ENCODE measurements at places on chromosomes 1 and 21.

DNA sequence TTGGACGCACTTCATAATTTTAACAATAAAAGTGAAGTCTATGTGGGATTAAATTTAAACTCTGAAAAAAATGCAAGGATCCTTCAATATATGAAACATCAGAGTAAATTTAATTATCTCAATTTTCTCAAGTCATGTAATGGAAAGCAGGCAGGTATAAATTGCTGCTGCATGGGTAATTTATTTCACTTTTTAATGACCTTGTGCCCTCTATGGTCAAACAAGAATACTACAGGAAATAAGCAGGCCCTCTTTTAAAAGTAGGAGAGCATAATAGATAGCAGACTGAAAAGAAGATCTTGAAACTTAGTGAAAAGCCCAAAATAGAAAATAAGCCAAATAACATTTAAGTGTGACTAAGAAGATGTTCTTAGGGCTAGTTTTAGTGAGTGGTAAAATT is 22.9 kb downstream of the BCAS2 start:
- DNase-seq = no peak

- DNase-seq = peak; percentile 15
Observed at GRCh38 chr1:229778794-229779193, 152.7 kb downstream of the URB2 start.

GRCh38 chr1:236160540-236161127 is 18.3 kb downstream of the GPR137B start:
- DNase-seq = no peak

GRCh38 chr1:96992871-96993270 is 271.3 kb downstream of the PTBP2 start:
- no peak for DNase-seq

DNA sequence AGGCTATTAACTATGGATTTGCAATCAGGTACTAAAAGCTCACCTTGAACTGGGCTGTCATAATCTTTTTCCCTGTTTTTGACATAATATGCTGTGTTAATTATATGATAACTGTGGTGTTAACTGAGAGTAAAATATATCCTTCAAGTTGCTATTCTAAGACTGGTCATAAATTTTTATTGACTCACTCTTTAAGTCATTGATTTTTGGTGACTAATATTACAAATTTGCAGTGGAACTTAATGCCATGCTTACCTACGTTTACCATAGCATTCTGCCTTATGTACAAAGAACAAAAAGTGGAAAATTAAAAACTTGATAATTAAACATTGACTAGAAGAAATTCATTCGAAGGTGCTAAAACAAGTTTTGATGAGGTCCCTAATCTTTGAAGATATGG is 872.4 kb downstream of the BRINP3 start:
- no peak for DNase-seq

- no peak for DNase-seq
Observed at GRCh38 chr1:93783876-93784275, 95.1 kb downstream of the DNTTIP2 start.

- DNase-seq = no peak
Observed at GRCh38 chr1:245234217-245235081, 79.7 kb downstream of the KIF26B start.

GRCh38 chr1:228795596-228795995 is 60.3 kb downstream of the RHOU start:
- DNase-seq = no peak

DNA sequence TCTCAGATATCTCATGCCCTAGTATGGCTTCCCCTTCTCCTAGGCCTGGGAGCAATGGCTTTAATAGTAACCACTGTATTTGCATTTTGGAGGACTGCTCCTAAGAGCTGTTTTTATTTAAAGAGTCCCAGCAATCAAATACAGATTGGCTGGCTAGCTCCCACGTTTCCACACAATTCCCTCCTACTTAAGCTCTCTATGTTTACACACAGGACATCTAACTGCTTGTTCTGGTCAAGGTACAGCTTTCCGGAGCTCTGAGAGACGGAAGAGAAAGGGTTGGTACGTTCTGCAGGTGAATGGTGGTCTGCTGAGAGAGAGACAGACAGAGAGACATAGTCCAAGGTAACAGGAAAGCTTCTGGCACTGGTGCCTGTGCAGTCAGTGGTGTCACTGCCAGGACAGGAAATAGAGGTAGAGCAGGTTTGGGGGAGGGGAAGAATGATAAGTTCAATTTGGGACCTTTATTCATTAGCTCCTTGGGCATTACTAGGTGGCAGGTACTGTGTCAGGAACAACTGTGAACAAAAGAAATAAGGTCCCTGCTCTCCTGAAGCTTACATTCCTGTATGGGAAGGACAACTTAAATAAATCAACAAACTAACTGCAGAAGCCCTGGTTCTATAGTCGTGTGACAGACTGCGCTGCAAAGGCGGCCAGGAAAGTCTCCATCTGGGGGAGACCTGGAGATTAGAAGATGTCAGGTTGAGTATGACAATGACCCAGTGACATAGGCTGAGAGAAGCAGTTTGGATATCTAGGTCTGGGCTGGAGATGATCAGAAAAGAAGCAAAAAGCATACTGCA is 1.2 kb upstream of the SLC25A33 start:
- DNase-seq = no peak

DNA sequence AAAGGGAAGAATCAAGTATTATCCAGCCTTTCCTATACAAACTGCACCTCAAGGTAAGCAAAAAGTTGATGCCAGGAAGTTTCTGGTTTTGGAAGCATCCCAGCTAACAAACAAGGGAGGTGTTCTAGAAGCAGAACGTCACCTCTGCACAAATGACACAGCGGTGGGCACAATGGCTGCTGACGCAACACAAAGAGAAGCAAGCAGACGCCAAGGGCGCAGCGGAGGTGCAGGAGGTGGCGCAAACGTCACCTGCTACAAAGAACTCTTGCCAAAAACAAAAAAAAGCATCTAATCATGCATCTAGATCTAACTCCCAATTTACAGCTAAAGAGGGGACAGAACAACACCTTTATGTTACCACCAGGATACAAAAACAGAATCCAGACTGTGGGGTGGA is 88.5 kb downstream of the NPHP4 start:
- no peak for DNase-seq

- peak; percentile 47 for DNase-seq
Observed at GRCh38 chr1:74502432-74502831, 10.0 kb downstream of the LRRC53 start.

- DNase-seq = no peak
Observed at GRCh38 chr21:46552865-46553379, 52.0 kb downstream of the S100B start.

- DNase-seq = no peak
Observed at GRCh38 chr1:109478806-109479205, 4.9 kb upstream of the ATXN7L2 start.

- no peak for DNase-seq
Observed at GRCh38 chr21:46608672-46609111, 3.8 kb upstream of the S100B start.

DNA sequence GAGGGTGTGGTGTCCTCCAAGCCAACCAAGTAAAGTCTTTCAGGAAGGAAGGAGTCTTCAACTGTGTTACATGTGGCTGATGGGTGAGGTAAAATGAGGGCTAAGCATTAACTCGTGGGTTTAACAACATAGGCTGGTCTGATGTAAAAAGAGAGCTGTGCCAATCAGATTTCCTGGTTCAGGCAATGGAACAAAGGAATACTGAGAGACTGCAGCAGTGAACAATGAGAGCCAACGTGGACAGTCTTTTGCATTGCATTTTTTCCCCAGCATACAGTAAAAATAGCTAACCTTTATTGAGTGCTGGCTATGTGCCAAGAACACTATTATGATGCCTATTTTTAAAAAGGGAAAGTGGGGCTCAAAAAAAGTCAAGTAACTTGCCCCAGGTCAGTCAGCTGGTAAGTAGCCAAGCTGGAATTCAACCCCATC is 31.1 kb downstream of the DLGAP3 start:
- no peak for DNase-seq

GRCh38 chr1:2216767-2217058 is 11.4 kb upstream of the SKI start:
- no peak for DNase-seq

DNA sequence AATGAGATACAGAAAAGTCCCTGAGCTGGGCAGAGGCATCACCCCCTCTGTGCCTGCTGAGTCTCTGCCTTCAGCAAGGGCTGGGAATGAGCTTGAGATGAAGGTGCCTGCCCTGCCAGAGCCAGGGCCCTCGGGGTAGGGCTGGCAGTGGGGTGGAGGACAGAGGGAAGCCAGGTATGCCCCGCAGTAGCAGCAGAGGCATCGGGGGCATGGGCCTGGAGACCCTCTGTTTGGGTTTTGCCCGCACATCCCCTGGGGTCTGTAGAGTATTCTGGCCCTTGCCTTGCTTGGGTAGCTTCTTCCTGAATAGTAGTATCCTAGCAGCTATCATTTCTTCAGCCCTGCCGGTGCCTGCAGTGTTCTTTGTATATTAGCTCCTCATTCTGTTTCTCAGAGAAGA is 33.0 kb downstream of the QSOX1 start:
- no peak for DNase-seq

GRCh38 chr1:6801966-6802365 is 16.7 kb downstream of the CAMTA1 start:
- no peak for DNase-seq

DNA sequence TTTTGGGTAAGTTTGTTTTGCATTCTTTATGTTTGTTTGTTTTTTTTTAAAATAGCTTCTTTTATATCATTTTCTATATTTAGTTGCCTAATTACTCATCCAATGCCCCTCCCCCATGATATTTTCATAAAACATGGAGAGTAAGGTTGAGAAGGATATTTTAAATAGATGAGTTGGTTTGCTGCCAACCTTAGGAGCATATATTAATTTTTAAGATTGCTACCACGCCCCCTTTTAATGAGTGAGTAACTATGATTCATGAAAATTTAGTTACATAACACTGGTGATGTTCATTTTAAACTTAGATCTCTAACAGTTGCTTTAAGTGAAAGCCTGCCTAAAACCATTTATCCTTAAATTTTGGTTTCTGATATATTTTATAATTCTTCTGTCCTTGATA is 18.7 kb downstream of the TMEM50A start:
- DNase-seq = no peak

GRCh38 chr21:33025106-33025488 is 638 bp upstream of the OLIG2 start:
- DNase-seq = no peak

- DNase-seq = no peak
Observed at GRCh38 chr21:17598437-17598836, 14.3 kb downstream of the BTG3 start.

GRCh38 chr1:215376544-215377264 is 190.4 kb upstream of the KCTD3 start:
- DNase-seq = no peak

- DNase-seq = no peak
Observed at GRCh38 chr1:114156538-114157274, 3.0 kb upstream of the SYT6 start.

GRCh38 chr1:223222377-223222776 is 79.3 kb upstream of the TLR5 start:
- DNase-seq = no peak

DNA sequence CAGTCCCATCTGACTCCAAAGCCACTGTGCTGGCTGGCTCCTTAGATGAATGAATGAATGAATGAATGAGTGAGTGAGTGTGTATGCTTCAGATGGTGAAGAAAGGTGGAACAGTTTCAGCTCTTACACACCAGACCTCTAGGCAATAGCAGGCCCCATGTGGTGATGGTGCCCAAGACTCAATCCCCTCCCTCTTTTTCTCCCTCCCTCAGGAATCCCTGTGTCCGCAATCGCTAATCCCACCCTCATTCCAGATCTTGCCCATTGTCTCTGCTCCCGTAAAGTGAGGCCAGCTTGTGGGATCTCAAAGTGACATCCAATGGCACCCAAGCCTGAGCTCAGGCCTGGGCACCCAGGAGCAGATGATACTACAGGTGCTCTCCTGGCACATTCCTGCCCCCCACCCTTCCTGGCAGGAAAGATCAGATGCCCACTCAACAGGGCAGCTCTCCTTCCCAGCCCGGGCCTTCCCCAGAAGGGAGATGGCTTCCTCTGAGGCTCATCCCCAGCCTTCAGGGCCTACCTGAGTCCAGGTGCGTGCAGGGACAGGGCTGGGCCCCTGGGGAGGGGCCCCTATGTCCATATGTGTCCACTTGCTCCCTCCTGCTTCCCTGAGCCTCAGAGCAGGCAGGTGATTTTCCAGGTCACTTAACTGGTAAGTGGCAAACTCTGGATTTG is 106.4 kb downstream of the HMGB4 start:
- DNase-seq = no peak

- no peak for DNase-seq
Observed at GRCh38 chr1:212791261-212791675, 309 bp downstream of the NSL1 start.

GRCh38 chr1:47755101-47755990 is 241.8 kb downstream of the TRABD2B start:
- DNase-seq = no peak

DNA sequence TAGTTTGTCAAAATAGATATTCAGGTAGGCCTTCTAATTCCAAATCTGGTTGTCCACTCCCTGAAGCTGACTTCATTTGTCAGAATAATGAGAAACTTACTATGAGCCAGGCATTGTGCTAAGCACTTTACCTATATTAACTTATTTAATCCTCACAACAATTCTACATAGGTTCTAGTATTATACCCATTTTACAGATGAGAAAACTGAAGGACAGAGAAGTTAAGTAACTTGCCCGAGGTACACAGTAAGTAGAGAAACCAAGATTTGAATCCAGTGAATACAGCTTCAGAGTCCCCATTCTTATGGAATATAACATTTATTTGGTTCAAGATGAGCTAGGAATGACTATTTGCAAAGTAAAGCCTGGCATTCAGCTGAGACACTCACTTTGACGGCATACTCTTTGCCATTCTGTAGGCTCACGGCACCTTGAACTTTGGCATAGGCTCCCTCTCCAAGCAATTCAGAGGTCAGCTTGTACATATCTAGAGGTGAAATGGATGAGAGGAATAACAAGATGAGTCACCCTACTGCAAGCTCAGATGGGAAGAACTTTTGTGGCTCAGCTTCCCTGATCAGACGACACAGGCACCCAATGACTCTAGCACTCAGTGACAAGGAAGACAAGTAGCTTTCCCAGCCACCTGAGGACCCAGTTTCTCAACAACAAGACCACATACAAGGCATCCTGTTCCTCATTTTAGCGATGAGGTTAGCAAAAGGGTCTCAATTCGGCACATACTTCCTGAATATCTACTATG is 23.7 kb downstream of the MKNK1 start:
- DNase-seq = no peak

DNA sequence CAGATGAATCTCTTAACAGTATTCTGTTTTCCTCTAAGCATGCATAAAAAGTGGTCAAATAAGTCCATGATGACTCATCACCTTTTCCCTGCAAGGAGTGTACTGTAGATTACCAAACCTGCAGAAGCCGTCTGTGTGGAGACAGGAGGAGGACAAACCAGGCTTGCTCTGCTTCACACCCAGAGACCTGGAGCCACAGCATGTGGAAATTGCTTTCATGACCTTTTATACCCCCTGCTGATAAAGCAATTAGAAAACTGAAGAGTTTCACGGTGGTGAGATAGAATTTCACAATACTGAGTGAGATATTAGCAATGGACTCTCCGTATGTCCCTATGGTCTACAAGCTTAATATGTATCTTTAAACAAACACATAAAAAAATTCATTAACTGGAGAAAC is 9.4 kb downstream of the CORT start:
- DNase-seq = no peak

All from left renal cortex interstitium (tissue), 4 donors.